ENCODE measurements at places on chromosomes 5 and 9.

- DNase-seq, result no peak
Measured at GRCh38 chr5:171724468-171725204, 61.0 kb upstream of the SMIM23 start.

DNA sequence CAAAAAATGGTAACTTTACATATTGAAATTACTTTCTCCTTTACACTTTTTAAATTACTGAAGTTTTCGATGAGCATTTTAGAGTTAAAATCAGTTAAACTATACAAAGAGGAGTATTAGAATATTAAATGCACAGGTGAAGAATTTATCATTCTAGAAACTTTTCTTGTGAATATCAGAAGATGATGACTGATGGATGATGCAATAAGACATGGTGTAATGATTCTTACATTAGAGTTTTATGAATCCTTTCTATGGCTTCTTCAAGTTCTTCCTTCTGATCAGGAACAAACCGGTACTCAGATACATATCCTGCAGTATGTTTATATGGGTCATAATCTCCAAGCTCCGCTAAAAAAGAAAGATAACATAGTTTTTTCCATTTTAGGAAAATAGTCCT, 154.4 kb downstream of the EPB41L4A start:
- DNase-seq, result no peak

DNA sequence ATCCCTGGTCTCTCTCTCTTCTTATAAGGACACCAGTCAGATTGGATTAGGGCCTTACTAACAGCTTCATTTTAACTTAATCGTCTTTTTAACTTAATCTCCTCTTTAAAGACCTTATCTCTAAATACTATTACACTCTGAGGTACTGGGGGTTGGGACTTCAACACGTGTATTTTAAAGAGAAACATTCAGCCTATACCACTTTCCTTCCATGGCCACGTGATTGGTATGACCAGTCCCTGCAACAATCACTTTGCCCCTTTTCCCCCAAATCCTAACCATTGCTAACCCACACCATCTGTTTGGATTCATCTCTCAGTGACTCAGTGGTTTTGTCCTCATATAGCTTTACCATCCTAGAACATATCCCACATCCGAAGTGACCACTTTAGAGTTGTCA, 3.8 kb upstream of the MAN2A1 start:
- no peak for DNase-seq

- no peak for DNase-seq
Measured at GRCh38 chr5:73640861-73641320, 14.9 kb downstream of the ARHGEF28 start.

DNA sequence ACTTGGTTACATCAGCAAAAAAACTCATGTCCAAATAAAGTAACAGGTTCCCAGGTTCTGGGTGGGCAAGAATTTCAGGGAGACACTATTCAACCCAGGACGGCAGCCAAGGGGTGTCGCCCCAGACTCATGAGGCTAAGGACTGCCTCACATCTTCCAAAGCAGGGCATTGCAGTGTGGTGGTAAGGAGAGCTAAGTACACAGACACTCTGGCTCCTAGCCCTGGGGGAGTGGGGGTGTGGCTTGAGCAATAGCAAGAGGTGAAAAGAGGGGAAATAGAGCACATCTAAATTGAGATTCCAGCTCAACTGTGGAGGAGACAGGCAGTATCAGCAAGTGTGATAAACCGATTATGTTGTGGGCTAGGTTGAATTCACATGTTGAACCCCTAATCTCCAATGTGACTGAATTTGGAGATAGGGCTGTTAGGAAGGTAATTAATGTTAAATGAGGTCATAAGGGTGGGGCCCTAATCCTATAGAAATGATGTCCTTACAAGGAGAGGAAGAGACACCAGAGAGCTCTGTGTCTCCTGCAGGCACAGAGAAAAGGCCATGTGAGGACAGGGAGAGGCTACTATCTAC, 49.9 kb upstream of the MARCHF11 start:
- no peak for DNase-seq

DNA sequence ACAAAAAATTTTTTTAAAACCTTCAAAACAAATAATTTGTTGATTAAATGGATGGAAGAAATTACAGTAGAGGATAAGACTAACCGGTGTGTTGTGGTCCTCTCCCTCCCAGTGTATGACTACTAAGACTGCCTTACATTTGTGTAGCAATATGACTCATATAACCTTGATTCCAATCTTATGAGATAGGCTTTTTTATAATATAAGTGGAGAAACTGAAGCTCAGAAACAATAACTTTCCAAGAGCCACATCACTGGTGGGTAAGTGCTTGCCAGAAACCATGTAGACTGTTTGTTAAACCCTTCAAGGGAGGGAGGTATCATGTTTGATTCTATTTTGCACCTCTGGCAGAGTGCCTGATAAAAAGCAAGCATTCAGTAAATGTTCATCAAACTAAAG, 47.5 kb downstream of the NLN start:
- DNase-seq, result no peak

DNA sequence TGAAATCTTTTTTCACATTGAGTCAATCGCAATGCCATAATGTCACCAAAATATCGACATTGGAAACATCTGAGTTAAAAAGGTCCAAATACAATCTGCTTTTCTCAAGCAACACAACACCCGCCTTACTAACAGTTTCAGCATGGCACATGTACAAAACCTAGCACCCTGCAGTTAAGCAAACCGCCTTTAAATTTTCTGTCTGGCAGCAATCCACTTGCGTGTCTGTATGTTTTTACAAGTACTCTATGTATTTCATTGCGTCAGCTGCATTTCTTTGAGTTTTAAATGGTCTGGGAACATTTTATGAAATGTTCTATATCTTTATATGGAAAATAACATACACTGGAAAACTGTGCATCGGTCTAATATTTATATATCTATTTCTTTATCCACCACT, 134.6 kb downstream of the DENND1A start:
- DNase-seq, result no peak

DNA sequence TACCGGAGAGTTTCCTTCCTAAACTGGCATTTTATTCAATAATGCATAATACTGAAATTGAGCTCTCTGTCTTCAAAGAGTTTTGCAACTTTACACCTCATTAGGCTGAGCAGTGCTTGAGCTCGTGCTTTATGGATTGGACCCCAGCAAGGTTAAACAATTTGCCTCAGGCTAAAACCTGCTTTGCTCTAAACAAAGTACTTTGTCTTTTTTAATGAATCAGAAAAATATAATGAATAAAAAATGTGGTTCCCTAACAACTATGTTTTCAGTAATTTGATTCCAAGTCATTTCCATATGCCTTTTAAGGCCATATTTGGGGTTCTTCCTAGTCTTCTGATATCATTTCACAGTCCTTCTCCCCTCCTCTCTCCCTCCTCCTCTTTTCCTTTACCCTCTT, 20.0 kb downstream of the ZNF366 start:
- DNase-seq, result no peak

DNA sequence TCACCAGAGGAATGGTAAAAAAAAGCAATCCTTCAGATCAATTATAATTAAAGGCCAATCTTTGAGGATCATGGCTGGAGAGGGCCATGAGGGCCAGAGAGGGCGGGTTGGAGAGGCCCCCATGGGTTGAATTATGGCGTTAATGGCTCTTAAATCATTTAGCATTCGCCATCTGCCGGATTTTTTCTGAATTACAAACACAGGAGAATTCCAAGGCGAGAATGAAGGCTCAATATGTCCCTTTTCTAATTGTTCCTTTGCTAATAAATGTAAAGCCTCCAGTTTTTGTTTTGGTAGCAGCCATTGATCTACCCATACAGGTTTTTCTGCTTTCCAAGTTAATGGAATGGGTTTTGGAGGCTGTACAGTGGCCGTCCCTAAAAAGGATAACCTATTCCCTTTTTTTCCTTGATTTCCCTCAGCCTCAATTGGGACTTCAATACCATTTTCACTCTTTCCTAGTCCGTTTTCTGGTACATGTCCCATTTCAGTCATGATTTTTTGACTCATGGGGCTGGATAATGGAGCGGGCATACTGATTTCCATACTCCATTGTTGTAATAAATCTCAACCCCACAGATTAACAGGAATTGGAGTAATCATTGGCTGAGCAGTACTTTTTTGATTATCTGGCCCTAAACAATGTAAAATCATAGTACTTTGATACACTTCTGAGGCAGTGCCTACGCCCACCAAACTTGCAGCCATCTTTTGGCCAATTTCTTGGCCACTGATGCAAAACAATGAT, 6.7 kb upstream of the TMEM141 start:
- no peak for DNase-seq

DNA sequence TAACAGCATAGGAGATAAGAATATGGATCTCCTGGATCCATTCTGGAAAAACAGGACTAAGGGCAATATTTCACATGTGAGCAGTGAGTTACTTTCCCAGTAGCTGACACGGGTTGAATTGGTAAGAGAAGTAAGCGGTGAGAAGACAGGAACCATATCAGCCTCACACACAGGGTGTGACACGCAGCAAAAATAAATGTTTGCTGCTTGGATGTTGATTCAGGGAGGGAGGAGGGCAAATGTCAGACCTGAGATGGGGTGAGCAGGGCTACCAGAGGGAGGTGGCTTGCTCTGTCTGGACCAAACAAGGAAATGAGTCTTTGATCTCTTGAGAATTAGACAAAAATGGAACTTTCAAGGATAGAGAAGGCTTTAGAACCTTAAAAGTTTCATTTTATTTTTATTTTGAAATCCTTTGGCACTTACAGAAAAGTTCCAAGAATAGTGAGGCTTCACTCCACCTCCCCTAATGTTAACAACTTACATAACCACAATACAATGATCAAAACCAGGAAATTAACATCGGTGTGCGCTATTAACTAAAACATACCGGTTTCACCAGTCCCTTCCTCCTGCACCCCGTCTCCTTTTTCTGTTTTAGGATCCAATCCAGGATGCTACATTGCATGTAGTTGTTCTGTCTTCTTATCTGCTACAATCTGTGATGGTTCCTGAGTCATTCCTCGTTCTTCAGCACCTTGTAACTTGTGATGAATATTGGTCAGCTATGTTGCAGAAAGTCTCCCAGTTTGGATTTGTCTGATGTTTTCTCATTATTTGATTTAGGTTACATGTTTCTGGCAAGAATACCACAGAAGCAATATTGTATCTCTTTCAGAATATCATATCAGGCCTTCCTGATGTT, 20.5 kb upstream of the ARHGEF28 start:
- DNase-seq, result no peak

DNA sequence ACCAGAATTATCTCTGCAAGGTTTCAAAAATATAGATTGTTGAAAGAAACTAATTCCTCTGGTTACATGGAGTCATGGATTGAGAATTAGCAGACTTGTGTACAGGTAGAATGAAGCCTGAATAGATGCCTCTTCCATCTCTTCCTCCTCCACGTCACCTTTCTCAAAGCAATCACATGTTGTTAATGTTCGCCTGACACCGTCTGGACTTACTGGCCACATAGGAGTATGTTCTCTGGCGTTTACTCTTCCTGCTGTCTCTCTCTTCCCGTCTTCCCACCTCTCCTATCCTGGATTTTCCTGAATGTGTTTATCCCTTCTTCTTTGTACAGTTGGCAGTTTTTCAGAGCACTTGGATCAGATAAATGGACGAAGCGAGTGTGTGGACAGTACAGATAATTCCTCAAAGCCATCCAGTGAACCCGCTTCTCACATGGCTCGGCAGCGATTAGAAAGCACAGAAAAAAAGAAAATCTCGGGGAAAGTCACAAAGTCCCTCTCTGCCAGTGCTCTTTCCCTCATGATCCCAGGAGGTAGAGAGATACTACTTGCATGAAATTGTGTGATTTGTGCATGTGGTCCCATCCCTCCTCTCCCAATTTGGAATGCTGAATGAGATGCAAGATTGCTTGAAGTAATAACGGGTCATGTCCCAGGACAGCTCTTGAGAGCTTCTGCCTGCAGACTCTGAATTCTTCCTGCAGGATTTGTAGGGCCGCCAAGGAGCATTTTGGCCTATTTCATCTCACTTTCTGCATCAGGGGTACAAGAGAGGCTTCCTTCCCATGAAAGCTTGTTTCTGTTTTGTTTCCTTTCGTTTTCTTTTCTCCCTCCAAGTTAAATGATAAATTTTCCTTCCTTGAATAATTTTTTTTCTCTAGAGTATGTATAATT, 47.3 kb downstream of the CD180 start:
- DNase-seq, result no peak

DNA sequence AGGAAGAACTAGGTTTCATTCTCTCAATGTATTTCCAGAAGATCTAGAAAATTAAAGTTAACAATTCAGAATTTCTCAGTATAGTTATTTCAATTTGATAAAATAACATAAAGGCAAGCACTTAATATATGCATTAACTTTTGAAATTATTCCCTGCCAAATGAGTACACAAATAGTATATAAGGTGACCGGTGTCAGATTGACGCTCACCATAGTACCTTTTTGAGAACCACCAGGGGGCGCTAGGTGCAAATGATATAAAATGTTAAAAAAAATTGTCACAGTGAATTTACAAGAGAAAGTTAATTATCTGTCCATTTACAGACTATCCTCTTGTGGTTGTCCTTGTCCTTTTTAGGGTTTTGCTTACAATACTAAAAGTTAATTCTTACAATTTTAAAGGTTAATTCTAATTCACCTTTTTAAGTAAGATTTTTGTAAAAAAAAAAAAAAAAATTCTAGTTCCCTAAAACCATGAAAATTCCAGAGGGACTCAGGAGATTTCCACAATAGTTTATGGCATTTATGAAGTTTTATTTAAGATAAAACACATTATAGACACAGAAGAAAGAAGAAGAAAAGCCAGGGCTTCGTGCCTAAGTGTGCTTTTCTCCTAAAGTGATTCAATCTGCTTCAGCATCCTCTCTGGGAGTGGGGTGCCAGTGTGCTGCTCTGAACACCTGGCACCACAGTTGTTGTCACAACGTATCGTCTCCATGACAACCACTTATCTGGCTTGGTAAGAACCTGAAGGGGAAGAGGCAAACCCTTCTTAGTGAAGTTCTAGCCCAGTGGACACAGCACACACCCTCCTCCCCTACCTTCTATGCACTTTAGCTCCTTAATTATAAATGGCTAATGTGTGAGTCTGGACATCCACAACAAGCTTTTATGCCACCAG, 1.7 kb downstream of the ADAMTS16 start:
- DNase-seq, result peak; percentile 47

Measured in activated T-cell treated with anti-CD3 and anti-CD28 coated beads, Interleukin-2, amount 50 U/mL, for 48 hours (primary cell).